Immature natural killer cell (primary cell): ENCODE measurements at places on chromosomes 12 and 14.

GRCh38 chr12:57185906-57186508 lies 30.6 kb upstream of the NXPH4 start:
- no peak for DNase-seq

- no peak for DNase-seq
Measured at GRCh38 chr12:6574576-6575295, 6.6 kb upstream of the NOP2 start.

DNA sequence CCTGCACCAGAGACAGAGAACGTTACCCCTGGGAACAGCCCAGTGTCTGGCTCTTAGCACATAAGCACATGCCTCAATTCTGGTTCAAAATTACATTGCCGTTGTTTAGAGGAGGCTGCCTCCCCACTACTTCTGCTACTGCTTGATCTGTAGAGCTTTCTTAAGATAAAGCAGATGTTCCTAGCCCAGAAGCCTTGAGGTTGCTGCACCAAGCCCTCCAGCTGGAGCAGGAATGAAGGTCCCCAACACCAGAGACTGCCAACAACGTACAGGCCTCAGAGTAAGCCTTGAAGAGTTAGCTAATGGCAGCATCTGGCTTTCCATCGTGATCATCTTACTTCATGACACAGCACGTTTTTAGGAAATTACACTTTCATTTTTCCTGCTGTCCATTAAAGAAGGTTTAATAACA lies 34.7 kb upstream of the AMIGO2 start:
- DNase-seq = no peak

GRCh38 chr14:32018391-32019092 lies 58.6 kb upstream of the ARHGAP5 start:
- DNase-seq = no peak

DNA sequence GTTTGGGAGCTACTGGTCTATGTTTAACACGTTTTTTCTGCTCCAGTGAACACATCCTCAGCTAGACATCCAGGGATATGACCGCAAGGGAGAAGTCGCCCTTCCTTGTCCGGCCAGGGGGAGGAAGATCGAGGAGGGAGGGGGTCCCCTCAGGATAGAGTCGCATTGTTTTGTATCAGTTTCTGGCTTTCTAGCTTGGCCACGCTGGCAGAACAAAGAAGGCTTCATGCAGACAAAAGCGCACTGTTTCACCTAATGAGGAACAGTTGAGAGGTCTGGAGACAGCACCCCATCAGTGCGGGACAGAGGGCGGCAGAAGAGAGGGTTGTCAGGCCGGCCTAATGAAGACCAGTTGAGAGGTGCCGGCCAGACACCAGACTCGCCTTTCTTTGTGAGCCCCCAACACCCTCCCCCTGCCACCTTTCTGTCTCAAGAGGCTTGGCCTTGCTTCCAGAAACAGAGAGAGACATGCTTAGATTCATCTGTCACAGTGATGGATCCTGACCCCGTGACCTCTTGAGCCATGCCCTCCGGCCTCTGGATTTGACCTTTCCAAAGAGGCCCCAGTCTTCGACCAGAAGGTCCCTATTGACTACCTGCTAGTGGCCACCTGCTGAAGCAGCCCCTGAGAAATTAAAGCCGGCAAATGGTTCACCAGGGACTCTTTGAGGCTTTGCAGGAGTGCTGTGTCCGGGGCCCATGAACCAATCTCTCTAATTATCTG lies 254.7 kb upstream of the TBX3 start:
- DNase-seq = no peak

DNA sequence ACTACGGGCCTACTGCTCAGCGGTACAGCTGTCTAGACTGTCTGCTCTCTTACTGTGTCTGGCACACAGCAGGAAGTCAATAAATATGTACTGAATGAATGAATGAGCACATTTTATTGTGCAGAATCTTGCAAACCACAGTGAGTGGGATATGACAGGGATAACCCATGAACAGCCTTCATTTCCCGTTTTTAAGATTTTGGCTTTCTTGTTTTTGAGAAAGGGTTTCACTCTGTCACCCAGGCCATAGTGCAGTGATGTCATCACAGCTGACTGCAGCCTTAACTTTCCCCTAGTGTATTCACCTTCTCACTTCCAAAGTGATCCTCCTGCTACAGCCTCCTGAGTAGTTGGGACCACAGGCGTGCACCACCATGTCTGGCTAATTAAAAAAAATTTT lies 203.1 kb downstream of the AEBP2 start:
- no peak for DNase-seq

DNA sequence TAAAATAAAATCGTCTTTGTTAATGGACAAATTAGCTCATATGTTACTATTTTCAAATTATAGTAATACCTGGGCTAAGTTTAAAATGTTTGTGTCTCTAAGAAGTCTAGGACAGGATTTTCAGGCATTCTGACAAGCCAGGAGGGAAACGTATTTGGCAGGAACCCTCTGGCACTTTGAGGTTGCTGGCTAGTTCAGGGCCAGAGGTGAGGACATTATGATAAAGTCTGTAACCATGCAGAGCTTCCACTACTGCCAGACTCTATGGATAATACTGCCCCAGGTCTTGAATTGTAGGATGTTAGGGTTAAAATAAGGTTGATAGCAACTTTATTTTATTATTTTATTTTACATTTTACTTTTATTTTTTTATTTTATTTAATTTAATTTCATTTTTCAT lies 56.4 kb downstream of the RPAP3 start:
- DNase-seq = no peak

DNA sequence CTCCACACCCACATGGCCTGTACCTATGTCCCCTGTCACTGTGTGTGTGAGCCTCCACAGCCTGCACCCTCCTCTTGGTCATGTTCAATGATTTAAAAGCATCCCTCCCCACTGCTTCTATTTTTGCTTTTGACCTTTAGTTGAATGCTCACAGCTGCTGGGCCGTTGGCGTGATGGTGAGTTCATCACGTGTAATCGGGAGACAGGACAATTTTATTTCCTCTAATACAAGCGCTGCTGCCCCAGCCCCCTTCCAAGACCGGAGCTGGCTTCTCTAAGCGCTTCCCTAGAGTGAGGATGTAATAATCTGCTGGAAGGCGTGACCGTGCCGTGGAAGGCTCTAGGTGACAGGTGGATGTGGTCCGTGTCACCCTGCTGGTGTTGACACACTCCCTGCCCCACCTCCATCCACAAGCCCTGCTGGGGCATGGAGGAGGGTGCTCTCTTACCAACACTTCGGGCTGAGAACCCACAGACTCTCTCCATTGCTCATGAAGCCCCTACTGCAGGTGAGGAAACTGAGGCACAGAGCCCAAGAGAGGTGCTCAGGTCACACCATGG lies 25.4 kb downstream of the CCDC85C start:
- DNase-seq = no peak

- no peak for DNase-seq
Measured at GRCh38 chr12:132602572-132603239, 7.7 kb downstream of the LRCOL1 start.

GRCh38 chr14:38243696-38244240 lies 12.1 kb downstream of the CLEC14A start:
- DNase-seq = no peak

DNA sequence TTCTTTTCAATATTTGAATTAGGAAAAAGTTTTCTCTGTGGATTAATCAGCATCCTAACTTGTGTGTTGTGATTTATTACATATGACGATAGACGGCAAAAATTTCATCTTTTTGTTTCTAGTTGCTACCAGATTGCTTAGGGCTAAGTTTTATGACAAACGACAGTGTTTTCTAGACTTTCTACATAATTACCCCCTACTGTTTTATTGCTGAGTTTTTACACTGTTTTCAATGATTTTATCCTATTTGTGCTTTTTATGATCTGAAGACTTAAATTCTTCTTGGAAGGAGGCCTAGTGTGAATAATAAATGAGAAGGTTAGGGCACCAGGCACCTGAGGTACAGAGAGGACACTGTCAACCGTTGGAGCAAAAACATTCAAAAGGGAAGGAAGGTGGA lies 88.1 kb downstream of the TXNDC16 start:
- DNase-seq = no peak

DNA sequence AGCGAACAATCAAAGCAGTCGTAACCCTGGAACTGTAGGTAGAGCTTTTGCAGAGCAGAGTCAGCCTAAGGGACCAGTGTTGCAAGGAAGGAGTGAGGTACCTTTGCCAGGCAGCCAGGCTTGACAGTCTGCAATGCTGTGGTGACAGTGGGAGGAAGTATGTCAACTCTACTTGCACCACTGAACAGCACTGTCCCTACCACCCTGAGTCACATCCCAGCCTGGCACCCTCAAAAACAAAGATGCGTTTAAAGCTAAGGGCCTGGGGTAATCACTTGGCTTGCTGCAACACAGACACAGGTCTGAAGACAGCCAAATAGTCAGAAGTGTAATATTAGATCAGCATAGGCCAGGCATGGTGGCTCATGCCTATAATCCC lies 141.9 kb downstream of the DPF3 start:
- no peak for DNase-seq

DNA sequence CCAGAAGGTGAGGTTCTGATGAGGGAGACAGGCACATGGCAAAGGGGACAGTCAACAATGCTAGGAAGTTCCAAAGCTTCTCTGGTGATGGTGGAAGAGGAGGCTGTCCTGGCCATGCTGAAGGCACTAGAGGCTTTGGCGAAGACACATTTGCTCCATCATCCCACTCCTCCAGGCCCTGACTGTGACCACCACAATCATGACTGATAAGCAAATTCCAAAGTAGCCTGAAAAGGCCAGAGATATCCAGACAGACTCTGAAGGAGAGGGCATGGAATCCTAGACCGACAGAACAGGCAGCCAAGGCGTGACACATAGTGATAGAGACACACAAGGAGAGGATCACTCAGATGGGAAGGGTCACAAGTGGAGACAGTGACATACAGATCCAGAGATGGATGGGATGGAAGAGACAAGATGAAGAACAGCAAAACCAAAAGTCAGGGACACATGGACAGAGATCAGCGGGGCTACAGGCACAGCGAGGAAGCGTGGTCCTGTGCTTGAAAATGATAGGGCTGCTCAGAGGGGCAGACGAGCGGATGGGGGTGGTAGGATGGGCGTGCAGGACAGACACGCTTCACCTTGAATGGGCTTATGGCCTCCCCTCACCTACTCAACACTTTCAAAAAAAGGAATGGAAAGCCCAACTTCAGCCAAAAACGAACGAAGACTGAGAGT lies 1.3 kb downstream of the ZFHX2 start:
- DNase-seq = no peak

GRCh38 chr12:94762259-94762942 lies 112.0 kb upstream of the TMCC3 start:
- DNase-seq = no peak

DNA sequence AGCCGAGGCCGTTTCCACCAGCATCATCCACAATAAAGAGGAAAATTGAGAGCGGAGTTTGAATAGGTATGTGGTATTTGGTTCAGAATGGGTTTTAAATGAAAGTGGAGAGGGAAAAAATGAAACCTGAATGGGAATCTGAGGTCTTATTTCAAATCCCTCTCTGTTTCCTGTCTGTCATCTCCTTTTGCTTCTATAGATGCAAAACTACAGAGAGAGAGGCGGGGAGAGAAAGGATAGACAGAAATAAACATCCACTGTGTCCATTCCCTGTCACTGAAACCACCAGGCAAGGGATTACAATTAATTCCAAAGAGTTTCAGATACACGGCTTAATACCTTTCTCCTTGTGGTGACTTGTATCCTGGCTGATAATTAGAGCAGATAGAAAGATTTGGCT lies 102.3 kb downstream of the DAD1 start:
- DNase-seq = no peak

DNA sequence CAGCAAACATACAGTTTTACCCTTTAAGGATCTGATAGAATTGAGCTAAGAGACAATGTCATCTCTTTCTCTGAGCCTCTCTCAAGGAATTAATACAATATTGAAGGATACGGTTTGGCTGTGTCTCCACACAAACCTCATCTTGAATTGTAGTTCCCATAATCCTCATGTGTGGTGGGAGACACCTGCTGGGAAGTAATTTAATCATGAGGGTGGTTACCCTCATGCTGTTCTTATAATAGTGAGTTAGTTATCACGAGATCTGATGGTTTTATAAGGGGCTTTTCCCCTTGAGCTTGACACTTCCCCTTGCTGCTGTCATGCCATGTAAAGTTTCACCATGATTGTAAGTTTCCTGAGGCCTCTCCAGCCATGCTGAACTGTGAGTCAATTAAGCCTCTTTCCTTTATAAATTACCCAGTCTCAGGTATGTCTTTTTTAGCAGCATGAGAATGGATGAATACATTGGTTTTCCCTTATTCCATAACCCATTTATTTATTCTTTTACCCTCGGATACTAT lies 47.6 kb downstream of the TMEM30B start:
- DNase-seq = no peak

DNA sequence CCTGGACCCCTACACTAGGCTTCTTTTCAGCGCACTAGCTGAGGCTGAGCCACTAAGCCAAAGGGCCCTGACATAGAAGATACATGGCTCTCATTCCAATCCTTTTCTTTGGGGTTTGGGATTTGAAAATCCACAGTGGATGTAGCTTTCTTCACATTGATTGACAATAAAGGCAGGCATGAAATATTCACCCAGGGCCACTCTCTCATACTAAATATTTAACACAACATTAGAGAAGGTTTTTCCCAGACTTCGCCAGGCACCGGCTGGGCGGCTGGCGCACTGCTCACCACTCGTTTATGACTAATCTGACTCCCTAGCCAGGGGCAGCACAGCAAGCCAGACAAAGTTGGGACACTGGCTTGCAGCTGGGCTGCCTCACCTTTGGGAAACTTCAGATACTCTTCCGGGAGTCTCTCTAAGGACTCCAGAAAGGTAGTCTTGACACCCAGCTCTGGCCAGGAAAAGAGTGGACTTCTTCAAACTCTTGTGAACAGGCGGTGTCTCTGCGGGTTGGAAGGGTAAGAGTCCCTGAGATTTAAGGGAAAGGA lies 699 bp upstream of the HOXC11 start:
- no peak for DNase-seq

GRCh38 chr14:85175556-85175955 lies 354.4 kb upstream of the FLRT2 start:
- DNase-seq = no peak

- DNase-seq = no peak
Measured at GRCh38 chr12:67582238-67582834, 66.2 kb upstream of the DYRK2 start.

- DNase-seq = no peak
Measured at GRCh38 chr12:25308756-25309155, 58.0 kb upstream of the KRAS start.

DNA sequence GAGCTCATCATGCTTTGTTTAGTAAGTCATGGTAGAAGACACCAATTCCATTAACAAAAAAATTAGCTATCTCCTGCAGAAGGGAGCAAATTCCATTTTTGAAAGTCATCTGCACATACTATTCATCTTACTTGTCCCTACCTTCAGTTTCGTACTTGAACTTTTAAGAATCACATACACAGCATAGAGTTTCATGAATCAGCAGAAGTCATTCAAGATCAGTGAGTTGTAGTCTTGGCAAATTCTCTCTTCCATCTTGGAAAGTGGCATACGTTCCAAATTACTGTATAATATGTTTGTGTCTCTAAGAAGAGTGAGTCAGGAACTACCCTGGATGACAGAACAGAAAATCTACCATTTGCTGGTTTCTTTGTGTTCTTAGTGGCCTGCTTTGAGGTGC lies 14.1 kb downstream of the VRK1 start:
- DNase-seq = no peak
